ENCODE measurements at places on chromosomes 12 and 14. TPM values are rescaled to one million over a fixed set of nuclear protein-coding genes. Genes with fewer than 3 reads are reported as not detected.

GRCh38 chr14:85276161-85276978 is 253.6 kb upstream of the FLRT2 start:
- no peak for DNase-seq

- DNase-seq: no peak
Observed at GRCh38 chr14:64478634-64479250, 13.4 kb downstream of the AKAP5 start.

GRCh38 chr14:104708606-104709268 is 15.3 kb upstream of the ADSS1 start:
- peak; percentile 83 for DNase-seq

GRCh38 chr14:39956372-39956771 is 524.1 kb upstream of the FBXO33 start:
- DNase-seq: no peak

GRCh38 chr12:108605690-108606406 is 8.0 kb upstream of the TMEM119 start:
- no peak for DNase-seq

- no peak for DNase-seq
Observed at GRCh38 chr14:103735439-103735814, 19.8 kb downstream of the ZFYVE21 start.

- peak; percentile 85 for DNase-seq
Observed at GRCh38 chr12:38921025-38921677, 15.8 kb upstream of the CPNE8 start.

DNA sequence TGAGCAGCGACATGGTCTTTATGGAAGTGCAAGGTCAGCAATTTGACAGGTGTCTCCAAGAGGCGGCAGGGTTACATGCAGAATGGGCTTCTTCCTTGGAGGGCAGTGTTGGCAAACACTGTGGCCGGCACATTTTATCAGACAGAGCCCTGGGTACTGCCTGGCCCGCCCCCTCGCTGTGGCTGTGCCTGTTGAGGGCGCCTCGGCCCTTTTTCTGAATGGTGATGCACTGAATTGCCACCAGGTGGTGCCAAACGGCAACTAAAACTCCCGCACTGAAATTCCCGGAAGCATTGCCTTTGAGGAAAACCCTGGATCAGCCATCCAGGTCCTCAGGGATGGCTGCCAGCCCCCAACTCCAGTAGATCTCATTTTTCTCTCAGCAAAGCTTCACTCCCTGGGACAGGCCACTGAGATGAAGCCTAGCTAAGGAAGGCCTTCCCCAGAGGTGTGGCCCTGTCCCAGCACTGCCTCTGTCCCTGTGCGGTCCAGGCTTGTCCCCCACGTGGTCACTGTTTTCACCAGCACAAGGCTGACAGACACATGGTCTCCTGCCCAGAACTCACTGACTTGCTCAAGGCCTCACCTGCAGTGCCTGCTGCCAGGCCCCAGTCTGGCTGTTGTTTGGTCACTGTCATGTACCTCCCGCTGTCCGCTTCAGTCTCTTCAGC is 73.6 kb downstream of the TESC start:
- DNase-seq: peak; percentile 87

DNA sequence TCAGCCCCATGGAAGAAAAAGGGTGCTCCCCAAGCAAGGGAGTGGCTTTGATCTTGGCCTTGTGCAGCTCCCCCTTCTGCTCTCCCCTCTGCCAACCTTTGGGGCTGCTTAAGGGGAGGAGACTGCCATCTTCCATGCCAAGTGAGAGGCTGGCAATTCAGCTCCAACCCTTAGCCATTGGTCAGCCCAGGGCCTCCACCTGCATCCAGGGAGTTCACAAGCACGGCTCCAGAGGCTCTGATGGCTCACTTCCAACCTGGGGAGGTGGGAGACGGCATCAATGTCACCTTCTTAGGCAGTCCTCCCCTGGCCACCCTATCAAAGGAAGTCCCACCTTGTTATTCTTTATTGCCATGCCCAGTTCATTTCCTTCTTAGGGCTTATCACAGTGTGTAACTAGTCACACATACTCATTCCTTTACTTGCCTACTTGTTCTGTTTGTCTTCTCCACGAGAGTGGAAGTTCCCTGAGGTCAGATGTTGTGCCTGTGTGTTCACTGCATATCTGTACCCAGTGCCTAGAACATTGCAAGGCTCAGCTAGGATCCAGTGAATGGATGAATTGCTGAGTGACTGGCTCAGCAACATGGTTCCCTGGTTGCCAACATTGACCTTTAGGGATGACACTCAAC is 5.0 kb downstream of the HDAC7 start:
- no peak for DNase-seq

DNA sequence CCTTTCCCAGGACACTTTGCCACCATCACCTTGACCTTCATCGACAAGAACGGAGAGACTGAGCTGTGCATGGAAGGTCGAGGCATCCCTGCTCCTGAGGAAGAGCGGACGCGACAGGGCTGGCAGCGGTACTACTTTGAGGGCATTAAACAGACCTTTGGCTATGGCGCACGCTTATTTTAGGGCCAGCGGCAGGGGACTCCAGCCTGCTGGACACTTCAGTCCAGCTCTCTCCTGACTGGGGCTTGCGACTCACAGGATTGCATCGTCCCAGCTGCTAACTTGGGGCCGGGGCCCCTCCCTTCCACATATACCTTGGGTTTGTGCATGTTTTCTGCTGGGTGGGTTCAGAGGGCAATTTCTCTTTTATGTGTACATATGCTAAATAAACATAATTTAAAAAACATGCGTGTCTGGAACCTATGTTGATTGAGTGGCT is 11.2 kb downstream of the AHSA1 start:
- DNase-seq: no peak

GRCh38 chr14:58258156-58258555 is 13.5 kb downstream of the PSMA3 start:
- no peak for DNase-seq

GRCh38 chr12:53093777-53094393 is 3.6 kb upstream of the IGFBP6 start:
- no peak for DNase-seq

GRCh38 chr14:82854131-82854530 is 1320.5 kb upstream of the SEL1L start:
- no peak for DNase-seq

GRCh38 chr14:85399186-85399585 is 130.8 kb upstream of the FLRT2 start:
- DNase-seq: peak; percentile 13

- DNase-seq: no peak
Observed at GRCh38 chr14:87230726-87231125, 762.3 kb downstream of the GALC start.

The FGD4 gene
- 15.2 TPM for polyA plus RNA-seq

The CCDC38 gene
- polyA plus RNA-seq: not detected

The LRRC10 gene
- polyA plus RNA-seq: not detected

The MSI1 gene
- 4.4 TPM for polyA plus RNA-seq

The ASB2 gene
- polyA plus RNA-seq: 0.32 TPM

The BDKRB1 gene
- 48.6 TPM for polyA plus RNA-seq

The SIX6 gene
- not detected for polyA plus RNA-seq

All from hepatocyte (in vitro differentiated cells).